ENCODE measurements at places on chromosomes 7 and 10. TPM values are rescaled to one million over a fixed set of nuclear protein-coding genes. Genes with fewer than 3 reads are reported as not detected.

DNA sequence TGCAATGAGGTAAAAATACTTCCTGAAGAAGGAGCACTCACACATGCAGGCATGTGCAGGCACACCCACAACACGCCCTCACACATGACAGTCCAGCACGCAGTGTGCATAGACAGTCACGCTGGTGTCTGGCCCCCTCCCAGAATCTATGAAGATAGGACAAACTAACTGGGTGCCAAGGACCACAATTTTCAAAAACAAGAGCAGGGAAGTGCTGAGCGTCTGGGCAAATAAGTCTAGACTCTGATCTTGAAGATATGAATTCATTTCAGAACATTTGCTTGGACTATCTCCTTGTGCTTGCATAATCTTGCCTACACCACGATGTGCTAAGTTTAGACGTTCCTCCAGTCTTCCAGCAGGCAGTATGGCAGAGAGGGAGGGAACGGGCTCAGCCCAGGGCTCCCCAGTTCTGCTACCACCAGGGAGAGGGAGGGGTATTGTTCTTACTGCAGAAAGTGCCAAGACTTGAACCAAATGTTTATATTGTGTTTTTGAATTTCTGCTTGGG is 276.5 kb upstream of the KLF6 start:
- no peak for DNase-seq

DNA sequence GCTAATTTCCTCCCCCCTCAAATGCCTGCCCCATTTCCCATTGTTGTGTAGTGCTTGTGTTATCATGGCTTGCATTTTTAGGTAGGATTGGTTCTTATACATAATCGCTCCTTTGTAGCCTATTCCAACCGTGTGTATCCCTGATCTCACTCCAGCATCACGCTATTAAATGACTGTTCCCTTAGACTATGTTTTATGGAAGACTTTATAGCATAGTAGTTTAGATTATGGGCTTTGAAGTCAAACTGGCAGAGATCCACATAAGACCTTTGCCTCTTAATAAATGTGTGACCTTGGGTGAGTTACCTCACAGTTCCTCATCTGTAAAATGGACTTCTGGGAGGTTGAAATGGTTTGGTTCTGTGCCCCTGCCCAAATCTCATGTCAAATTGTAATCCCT is 5.4 kb upstream of the RABGEF1 start:
- DNase-seq: no peak

DNA sequence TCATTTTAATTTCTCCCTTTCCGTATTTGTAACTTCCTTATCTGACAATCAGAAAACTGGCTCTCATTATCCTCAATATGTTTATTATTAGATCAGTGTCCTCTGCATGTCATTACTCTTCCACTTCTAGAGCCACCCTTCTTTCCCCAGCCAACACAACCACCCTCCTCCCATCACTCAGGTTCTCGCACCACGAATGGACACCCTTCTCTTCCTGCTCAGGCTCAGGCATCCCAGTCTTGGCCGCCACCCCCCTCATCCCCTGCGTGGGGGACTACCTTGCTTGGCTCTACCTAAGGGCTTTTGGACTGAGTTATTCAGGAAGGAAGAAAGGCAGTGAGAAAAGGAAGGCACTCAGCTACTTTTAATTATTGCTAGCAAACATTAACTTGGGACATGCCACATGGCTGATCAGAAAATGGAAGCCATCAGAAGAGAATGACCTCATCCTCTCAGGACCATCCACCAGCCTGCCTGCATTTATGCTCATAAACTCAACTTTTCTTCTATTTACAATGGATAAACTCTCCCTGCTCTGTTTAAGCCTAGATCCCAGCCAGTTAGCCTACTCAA is 199.9 kb upstream of the PLXNA4 start:
- peak; percentile 62 for DNase-seq

- DNase-seq: no peak
These were observed 153.2 kb upstream of the ADCY1 start for GRCh38 chr7:45420843-45421495.

GRCh38 chr7:24702755-24703154 is 54.5 kb downstream of the GSDME start:
- DNase-seq: no peak

GRCh38 chr7:66281678-66282590 is 76.8 kb downstream of the TPST1 start:
- no peak for DNase-seq

GRCh38 chr10:120691625-120692024 is 159.5 kb upstream of the WDR11 start:
- DNase-seq: no peak

GRCh38 chr7:142612237-142612881 is 136.9 kb upstream of the PRSS1 start:
- no peak for DNase-seq

- DNase-seq: no peak
These were observed 112.2 kb downstream of the MYL10 start for GRCh38 chr7:101516851-101517250.

- DNase-seq: no peak
These were observed 14.7 kb upstream of the CAMK2G start for GRCh38 chr10:73889014-73889413.

Gene CRPPA
- 3.3 TPM for total RNA-seq

Gene CLDN15
- total RNA-seq: 5.6 TPM

Gene CCL26
- not detected for total RNA-seq

Gene OR2A12
- total RNA-seq: not detected

Gene EN2
- total RNA-seq: not detected

All from esophagus muscularis mucosa (tissue), 4 donors.